ENCODE measurements at places on chromosomes 5 and 9.

- no peak for DNase-seq
Observed at GRCh38 chr5:74063821-74064220, 437.8 kb downstream of the ARHGEF28 start.

- no peak for DNase-seq
Observed at GRCh38 chr9:122053567-122054350, 39.3 kb downstream of the TTLL11 start.

DNA sequence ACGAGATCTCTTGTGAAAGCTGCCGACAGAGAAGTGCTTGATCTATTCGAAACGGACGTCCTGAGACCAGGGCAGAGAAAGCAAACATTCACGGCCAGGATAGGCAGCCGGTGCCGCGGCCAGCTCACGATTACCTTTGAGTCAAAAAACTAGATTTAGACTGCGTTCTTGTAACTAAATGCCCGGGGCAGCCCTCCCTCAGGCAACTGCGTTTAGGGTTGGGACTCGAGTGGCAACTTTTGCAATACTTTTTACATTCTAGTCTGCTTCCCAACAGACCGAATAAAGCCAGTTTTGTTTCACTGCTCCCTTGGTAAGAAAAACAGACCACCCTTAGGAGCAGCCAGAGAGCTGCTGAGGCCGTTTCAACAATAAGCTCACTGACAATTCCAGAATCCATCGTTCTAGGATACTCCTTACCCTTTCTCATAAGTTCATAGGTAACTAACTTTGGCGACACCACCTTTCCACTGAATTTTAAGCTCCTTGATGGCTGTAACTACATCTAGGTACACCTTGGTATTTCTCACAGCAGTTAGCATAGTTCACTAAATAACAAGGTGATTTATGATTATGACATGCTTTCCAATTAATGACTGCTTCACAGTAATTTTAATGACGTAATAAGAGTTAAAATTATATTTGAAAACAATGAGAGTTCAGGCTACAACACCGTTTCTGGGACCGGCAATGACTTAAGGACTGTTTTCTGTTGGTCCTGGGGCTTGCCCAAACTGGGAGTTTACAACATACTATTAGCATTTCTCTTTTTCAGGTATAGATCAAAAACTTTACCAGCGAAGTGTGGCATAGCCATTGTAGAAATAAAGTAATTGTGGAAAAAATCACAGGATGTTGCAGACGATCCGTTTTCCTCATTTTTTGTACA lies 899 bp upstream of the RAPGEF6 start:
- DNase-seq = no peak

- no peak for DNase-seq
Observed at GRCh38 chr5:151357097-151357496, 9.7 kb upstream of the SLC36A2 start.

DNA sequence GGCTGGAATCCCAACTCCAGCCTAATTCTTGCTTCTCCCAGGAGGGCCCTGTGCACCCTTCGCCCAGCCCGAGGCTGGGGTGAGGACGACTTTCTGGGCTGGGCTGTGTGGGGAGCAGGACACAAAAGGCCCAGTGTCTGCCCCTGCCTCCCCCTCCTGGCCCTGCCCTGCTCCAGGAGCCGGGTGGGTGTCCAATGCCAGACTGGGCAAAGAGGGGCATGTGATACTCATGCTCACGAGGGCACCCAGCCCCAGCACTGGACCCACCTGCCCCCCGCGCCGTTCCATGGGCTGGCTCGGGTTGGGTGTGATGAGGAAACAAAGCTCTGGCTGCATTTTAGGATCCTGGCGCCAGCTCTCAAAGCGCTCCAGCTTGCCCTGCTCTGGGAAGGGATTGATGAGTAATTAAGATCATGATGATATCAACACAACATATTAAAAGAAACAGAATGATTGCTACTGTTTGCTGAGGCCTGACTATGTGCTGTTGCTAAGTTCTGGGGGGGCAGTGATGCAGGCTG lies 30.7 kb downstream of the LHX2 start:
- DNase-seq = no peak

DNA sequence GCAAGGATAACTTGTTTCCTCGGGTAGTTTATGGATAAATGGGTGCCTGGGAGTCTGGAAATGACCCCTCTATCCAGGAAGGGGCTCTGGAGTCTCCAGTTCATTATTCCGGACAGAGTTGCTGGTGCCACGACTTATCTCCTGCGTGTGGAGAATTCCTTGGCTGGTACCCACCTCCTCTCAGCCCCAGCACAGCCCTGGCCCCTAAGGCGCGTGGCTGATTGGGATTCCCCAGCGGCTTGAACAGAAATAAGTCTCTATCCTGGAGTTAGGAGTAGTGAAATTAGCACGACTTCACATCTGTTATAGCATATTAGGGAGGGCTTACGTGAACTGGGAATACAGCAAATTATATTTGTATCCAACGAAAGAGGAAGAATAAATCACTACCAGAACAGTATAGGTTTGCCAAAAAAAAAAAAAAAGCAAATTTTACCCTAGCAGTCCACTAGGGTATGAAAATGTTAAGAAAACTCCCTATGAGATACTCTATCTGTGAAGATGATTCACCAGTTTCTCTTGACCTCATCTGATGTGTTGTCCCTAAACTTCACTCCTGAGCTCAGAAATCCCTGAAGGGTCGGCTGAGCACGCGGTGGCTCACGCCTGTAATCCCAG lies 172.5 kb upstream of the OTULINL start:
- no peak for DNase-seq
